IMR-90 (cell line): ENCODE measurements at places on chromosomes 4 and X. TPM values are rescaled to one million over a fixed set of nuclear protein-coding genes. Genes with fewer than 3 reads are reported as not detected.

The ZXDB gene
- total RNA-seq: 5.2 and 6.7 TPM in 2 replicates

The VCX2 gene
- total RNA-seq: not detected in 2 replicates

The MTMR1 gene
- 19.0 and 22.8 TPM in 2 replicates for total RNA-seq

The NPY5R gene
- total RNA-seq: not detected in 2 replicates

The EMD gene
- total RNA-seq: 9.9 and 11.4 TPM in 2 replicates

The TLR3 gene
- total RNA-seq: 0.28 and 0.36 TPM in 2 replicates

The NUP54 gene
- total RNA-seq: 44.4 and 62.8 TPM in 2 replicates

The NPY2R gene
- total RNA-seq: not detected in 2 replicates

- peak; percentile 2 for DNase-seq
Observed at GRCh38 chr4:170675568-170676262, 586.0 kb upstream of the AADAT start.

GRCh38 chr4:141006242-141006802, 126.9 kb downstream of the RNF150 start:
- no peak for DNase-seq

GRCh38 chr4:146957237-146957636, 11.6 kb upstream of the TTC29 start:
- peak; percentile 85 for DNase-seq

DNA sequence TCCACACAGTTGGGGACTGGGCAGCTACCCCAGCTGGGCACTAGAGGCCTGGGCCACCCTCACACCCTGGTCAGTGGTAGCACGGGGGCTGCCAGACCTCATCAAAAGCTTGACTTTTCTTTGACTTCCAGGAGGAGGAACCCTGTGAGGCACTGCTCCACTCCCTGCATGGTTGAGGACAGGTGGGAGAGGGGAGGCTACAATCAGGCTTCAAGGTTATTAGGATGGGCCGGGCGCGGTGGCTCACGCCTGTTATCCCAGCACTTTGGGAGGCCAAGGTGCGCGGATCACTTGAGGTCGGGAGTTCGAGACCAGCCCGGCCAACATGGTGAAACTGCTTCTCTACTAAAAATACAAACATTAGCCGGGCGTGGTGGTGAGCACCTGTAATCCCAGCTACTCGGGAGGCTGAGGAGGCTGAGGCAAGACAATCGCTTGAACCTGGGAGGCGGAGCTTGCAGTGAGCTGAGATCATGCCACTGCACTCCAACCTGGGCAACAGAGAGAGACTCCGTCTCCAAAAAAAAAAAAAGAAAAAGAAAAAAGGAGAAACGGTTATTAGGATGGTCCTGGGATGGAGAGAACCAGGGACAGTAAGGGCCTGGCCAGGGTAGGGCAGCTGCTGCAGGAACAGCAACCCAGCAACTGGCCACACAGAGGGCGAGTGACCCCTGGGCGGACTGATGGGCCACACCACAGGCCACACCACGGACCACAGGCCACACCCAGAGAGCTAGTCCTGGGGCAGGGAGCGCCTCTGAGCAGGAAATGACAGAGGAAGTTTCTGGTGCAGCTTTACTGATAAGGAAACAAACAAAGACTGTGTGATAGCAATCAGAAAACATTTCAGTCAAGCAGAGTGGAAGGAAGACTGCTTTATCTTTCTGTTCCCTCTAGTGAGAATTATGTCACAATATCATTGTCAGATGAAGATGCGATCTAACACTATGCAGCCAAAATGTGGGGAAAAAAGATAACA, 20.5 kb upstream of the OPN1LW start:
- no peak for DNase-seq

GRCh38 chr4:151718984-151719955, 41.5 kb downstream of the GATB start:
- DNase-seq: no peak

DNA sequence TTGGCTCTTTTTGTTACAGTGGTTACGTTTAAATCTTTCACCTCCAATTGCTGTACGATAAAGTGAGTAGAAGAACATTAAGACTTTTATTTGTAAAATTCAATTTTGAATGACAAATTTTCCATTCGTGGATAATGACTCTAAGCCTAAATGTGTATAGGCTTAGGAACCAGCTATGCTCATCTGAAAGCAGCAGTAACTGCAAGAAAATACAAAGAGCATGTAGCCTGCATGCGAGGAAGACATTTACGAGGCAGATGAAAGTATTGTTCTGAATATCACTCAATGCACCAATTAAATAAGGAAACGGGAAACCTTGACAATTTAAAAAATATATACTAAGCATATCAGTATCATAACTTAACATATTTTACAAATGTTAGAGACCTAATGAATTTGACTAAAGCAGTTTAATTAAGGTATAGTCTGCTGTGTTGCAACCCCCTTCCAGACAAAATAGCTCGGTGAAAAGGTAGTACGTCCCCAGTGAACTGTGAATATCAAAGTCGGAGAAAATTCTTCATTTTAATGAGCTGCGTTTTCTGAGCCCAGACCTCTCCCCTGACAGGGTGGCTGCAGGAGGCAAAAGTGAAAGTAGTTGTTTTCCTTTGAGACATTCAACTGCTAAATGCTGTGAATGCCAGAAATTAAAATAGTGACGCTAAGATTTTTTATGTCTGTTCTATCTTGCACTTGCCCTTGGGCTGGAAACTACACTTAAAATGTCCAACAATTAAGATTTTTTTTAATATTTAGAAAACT, 1236.5 kb upstream of the TENM3 start:
- no peak for DNase-seq

- DNase-seq: peak; percentile 59
Observed at GRCh38 chr4:66555301-66555700, 885.0 kb upstream of the EPHA5 start.

DNA sequence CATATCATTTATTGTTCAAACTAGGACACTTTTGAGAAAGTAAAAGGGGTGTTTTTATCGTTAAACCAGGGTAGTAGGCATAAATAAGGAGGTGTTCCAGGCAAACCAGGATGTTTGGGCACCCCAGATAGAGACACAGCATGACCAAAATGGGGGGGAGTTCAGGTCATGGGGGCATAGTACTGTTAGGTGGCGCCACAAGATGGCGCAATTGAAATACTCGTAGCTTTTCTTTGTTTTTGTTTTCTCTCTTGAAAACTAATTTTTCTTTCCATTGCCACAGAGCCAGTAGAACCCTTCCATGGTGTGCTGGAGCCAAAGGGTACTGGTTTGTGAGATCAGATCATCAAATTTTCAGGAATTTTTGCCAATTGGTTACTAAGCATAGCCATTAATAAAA, 283.4 kb downstream of the BCOR start:
- DNase-seq: peak; percentile 23

GRCh38 chrX:7225338-7225737, 77.4 kb upstream of the PUDP start:
- no peak for DNase-seq

DNA sequence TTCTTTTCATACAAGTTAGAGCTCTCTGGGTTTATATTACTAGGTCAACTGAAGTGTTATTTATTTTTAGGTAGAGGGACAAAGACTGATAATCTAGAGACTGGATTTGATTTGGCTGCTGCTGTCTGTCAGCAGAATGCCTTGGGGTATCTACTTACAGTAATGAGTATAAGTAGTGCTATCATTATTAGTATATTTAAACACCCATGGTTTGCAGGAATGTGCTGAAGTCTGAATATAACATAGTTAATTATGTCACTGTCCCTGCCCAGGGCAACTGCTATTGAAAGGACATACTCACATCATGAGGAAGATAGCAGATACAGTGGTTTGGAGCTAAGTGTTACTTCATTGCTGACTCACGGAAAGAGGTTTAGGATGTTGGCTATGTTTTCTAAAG, 76.2 kb downstream of the PRRG1 start:
- peak; percentile 15 for DNase-seq

GRCh38 chr4:48949518-48950219, 36.4 kb upstream of the CWH43 start:
- DNase-seq: no peak

DNA sequence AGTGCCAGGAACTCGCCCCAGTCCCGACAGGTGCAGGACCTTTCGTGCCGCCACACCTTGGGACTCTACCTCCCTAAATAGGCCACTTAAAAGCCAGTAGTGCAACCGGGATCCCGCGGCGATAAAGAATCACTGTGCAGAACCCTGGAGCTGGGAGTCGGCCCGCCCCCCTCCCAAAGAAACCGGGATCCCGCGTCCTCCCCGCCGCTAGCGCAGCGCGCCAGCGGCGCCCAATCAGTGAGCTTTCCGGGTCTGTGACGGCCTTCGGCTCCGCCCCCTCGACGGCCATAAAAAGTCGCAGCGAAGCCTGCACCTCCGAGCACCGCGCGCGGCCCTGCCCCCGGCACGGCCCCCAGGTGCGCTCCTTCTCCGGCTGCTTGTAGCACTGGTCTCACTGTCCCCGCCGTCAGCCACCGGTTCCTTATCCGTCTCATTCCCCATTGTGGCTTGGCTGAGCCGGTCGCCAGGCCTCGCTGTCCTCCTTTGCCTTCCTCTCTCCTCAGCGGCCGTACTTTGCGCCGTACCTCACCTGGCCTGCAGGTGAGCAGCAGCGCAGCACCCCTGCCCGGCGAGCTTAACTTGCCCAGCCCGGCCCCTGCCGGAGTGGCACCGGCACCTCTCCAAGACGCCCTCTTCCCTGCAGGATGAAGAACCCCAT, at the start of gene LRAT:
Gene LRAT (plus strand): TSS at position 318 of the 658 bp plus-strand sequence. CDS start 327 bp downstream, at position 645.
- DNase-seq: no peak
